ENCODE measurements at places on chromosomes 12 and 14. TPM values are rescaled to one million over a fixed set of nuclear protein-coding genes. Genes with fewer than 3 reads are reported as not detected.
A peak's percentile ranks its signal among the peaks of the same experiment; 100 is the strongest.

DNA sequence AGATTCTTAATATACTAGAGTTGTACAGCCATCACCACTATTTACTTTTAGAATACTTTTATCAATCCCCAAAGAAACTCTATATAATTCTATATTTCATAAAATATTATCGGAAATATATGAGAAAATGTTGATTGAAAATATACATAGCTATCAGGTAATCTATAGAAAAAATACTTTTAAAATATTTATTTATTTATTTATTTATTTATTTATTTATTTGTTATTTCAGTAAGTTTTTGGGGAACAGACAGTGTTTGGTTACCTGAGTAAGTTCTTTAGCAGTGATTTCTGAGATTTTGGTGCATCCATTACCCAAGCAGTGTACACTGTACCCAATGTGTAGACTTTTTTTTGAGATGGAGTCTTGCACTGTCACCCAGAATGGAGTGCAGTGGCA, 206.6 kb upstream of the DAAM1 start:
- no peak for DNase-seq

DNA sequence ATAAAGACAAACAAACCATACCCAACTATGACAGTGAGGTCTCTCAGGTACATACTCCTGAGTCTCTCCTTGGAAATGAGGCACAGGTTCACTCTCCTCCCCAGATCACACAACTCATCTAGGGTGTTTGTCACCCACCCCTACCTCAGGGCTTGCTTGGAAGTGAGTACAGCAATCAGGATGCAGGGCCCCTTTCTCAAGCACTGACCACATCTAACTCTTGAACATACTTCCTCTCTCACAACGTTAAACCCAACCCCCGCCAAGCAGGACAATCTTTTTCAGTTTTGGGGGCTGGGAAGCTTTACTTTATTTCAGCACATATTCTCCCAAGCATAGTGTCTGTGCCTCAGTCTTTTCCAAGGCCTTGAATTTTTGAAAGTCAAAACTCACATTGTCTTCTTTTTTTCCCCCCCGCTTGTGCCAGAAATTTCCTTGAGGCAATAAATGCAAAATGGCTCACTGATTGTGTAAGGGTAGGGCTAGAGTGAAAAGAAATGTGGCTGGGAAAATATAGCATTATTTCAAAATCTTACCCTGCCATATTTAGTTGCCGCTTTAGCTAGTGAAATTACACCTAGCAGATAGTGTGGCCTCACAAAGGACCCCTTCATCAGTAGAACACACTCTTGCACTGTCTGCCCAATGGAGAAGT, 2.4 kb upstream of the GPR65 start:
- no peak for DNase-seq

DNA sequence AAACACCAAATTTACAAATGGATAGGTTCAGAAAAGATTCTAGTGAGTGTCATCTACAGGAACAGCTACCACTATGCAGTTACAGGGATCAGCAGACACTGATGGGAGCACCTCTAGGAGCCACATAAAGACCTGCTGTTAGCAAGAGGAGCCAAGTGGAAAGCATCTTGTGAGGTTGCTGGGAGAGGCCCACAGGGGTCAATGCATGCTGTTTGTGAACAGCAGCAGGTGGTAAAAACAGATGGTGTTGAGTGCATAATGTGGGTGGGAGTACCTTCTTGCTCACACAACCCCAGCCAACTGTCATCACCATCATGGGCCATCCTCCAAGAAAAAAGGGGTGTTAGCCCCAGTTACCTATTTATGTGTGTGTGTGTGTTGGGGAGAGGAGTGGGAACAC, 215.2 kb upstream of the SSTR1 start:
- no peak for DNase-seq

DNA sequence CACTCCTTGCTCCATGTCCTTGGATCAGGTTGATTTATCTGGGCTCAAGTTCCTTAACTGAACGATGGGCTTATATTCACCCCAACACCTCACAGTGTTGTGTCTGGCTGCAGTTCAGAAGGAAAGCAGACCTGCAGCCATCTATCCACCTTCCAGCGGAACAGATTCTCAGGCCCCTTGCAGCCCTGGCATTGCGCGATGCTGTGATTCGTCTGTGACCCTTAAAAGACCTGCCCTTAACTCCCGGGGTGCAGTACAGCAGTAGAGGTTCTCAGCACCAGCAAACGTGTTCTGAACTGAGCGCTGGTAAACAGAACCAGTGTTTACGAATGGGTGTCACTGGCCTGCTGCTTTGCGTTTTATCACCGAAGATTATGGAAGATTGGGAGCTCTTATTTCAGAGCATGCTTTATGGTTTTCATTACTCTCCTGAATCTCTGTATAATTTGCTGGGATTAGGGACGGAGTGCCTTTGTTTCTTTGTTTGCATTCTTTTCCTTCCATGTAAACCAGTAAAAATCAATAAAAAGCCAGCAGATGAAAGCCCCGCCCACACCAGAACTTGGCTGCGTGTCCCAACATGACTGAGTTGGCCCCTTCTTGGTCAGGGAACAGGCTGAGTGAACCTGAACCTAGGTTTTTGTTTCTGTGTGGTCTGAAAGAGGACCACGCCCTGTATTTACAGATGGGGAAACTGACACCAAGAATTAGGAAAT, 286.7 kb upstream of the CRY1 start:
- peak; percentile 23 for DNase-seq

- DNase-seq = no peak
These were observed 1221.8 kb upstream of the SEL1L start for GRCh38 chr14:82755476-82755875.

DNA sequence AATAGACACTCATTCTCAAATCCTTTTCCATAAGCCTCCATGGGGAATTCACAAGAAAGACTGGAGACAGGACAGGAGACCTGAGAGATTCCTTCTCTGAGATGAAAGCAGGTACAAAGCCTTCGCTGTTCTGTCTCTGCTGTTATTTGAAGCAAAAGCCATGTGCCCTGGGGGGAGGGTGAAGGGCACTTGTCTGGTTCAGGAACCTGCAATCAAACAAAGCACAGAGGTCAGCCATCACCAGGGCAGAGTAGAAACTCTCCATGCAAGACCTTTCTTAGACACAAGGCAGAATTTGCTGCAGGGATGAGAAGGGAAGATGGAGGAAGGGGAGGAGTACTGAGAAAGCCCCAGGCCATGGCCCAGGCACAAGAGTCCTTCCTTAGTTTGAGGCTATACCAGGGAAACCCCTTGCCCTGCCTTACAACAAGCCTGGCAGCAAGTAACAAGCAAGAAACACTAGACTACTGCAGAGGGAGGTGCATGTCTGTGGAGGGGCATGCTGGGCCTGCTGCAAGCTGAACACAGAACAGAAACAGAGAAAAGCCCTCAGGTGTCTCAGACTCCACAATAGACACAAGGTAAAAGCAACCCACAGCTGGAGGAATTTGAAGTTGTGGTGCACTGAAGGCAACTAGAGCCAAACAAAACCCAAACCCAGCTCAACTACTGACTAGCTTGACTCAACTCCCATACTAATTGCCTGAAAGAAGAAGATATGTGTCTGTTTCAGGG, 7.8 kb upstream of the ART4 start:
- peak; percentile 50 for DNase-seq

- DNase-seq = no peak
These were observed 952 bp downstream of the DRAM1 start for GRCh38 chr12:101878243-101878821.

GRCh38 chr12:2281446-2281845, 228.7 kb downstream of the CACNA1C start:
- no peak for DNase-seq

Gene C3AR1
- total RNA-seq = 4.4 TPM

Gene OTOGL
- 0.11 TPM for total RNA-seq

Gene MYF6
- total RNA-seq = not detected

All from thyroid gland (tissue), 4 donors.